Nasal cavity respiratory epithelium epithelial cell of viscerocranial mucosa (primary cell): ENCODE measurements at places on chromosomes 4 and X. TPM values are rescaled to one million over a fixed set of nuclear protein-coding genes. Genes with fewer than 3 reads are reported as not detected.

KIF4A gene
- 0.14 and 0.34 TPM in 2 replicates for total RNA-seq

GPM6B gene
- 0.34 and 0.36 TPM in 2 replicates for total RNA-seq

DIAPH2 gene
- 8.9 and 17.3 TPM in 2 replicates for total RNA-seq

TAF7L gene
- under 0.01 and 0.14 TPM in 2 replicates for total RNA-seq

EREG gene
- total RNA-seq, result 26.4 and 160 TPM in 2 replicates

C4orf54 gene
- under 0.01 and 0.64 TPM in 2 replicates for total RNA-seq

GAGE12E gene
- total RNA-seq, result not detected in 2 replicates

EXOC1L gene
- not detected in 2 replicates for total RNA-seq

PDZD4 gene
- 0.36 TPM in 1 of 2 replicates, not detected in the other for total RNA-seq

HSFX1 gene
- 0.34 and 0.93 TPM in 2 replicates for total RNA-seq

LPAR4 gene
- total RNA-seq, result not detected in 2 replicates

MAGEC2 gene
- not detected in 2 replicates for total RNA-seq

MAGEC3 gene
- not detected in 2 replicates for total RNA-seq

IL13RA1 gene
- 42.4 and 53.7 TPM in 2 replicates for total RNA-seq

HSD17B11 gene
- total RNA-seq, result 1.4 and 2.6 TPM in 2 replicates

CACNA1F gene
- total RNA-seq, result under 0.01 and 0.07 TPM in 2 replicates

RNF4 gene
- 49.9 and 94.1 TPM in 2 replicates for total RNA-seq

HTR2C gene
- not detected in 2 replicates for total RNA-seq

OFD1 gene
- total RNA-seq, result 14.7 and 28.1 TPM in 2 replicates

MAP9 gene
- total RNA-seq, result 7.2 and 17.7 TPM in 2 replicates

PRKG2 gene
- 5.1 and 7.2 TPM in 2 replicates for total RNA-seq

ARHGAP6 gene
- 0.28 TPM in 1 of 2 replicates, not detected in the other for total RNA-seq

GJB1 gene
- not detected in 2 replicates for total RNA-seq

CCSER1 gene
- total RNA-seq, result 9.6 and 19.6 TPM in 2 replicates

POLN gene
- total RNA-seq, result 1.4 and 4.1 TPM in 2 replicates

PDE5A gene
- total RNA-seq, result 6.5 and 9.5 TPM in 2 replicates

KDR gene
- total RNA-seq, result 0.43 TPM in 1 of 2 replicates, not detected in the other

HDAC8 gene
- 12.3 and 32.2 TPM in 2 replicates for total RNA-seq

ESX1 gene
- not detected in 2 replicates for total RNA-seq

SPACA5 gene
- total RNA-seq, result not detected in 2 replicates

DCLK2 gene
- total RNA-seq, result under 0.01 TPM in 1 of 2 replicates, not detected in the other

NAA10 gene
- total RNA-seq, result 51.6 and 54.3 TPM in 2 replicates

PLK4 gene
- 1.2 and 1.4 TPM in 2 replicates for total RNA-seq

WAS gene
- total RNA-seq, result under 0.01 and 0.28 TPM in 2 replicates

MID2 gene
- total RNA-seq, result 24.9 and 31.2 TPM in 2 replicates

KLHL4 gene
- total RNA-seq, result under 0.01 and 0.64 TPM in 2 replicates

MAOB gene
- total RNA-seq, result 2.5 TPM in 1 of 2 replicates, not detected in the other

TXLNG gene
- total RNA-seq, result 14.4 and 26.6 TPM in 2 replicates

GPR50 gene
- total RNA-seq, result not detected in 2 replicates

SSX4 gene
- not detected in 2 replicates for total RNA-seq

PCDH10 gene
- under 0.01 TPM in 2 replicates for total RNA-seq

CXorf51B gene
- total RNA-seq, result not detected in 2 replicates

ADGRG4 gene
- not detected in 2 replicates for total RNA-seq

SLC9A7 gene
- total RNA-seq, result 22.3 and 24.3 TPM in 2 replicates

PAGE1 gene
- not detected in 2 replicates for total RNA-seq

PPP1R2C gene
- total RNA-seq, result not detected in 2 replicates

MAGED4 gene
- 0.57 TPM in 1 of 2 replicates, not detected in the other for total RNA-seq

EDNRA gene
- 4.1 and 8.8 TPM in 2 replicates for total RNA-seq

EPGN gene
- 103 and 116 TPM in 2 replicates for total RNA-seq

DGKK gene
- total RNA-seq, result not detected in 2 replicates

LANCL3 gene
- total RNA-seq, result 0.34 and 1.1 TPM in 2 replicates

ERAS gene
- not detected in 2 replicates for total RNA-seq

SLITRK2 gene
- not detected in 2 replicates for total RNA-seq

ATP2B3 gene
- not detected in 2 replicates for total RNA-seq

SSX4B gene
- total RNA-seq, result not detected in 2 replicates

IL2RG gene
- total RNA-seq, result 0.36 TPM in 1 of 2 replicates, not detected in the other

ZFP92 gene
- total RNA-seq, result 0.34 and 2.5 TPM in 2 replicates

GALNT7 gene
- total RNA-seq, result 46.1 and 107 TPM in 2 replicates

REELD1 gene
- 0.36 TPM in 1 of 2 replicates, not detected in the other for total RNA-seq

FAM47E gene
- total RNA-seq, result 0.34 and 2.1 TPM in 2 replicates
